Right renal pelvis (tissue), 4 donors: ENCODE measurements at places on chromosomes 2 and 18. TPM values are rescaled to one million over a fixed set of nuclear protein-coding genes. Genes with fewer than 3 reads are reported as not detected.

DNA sequence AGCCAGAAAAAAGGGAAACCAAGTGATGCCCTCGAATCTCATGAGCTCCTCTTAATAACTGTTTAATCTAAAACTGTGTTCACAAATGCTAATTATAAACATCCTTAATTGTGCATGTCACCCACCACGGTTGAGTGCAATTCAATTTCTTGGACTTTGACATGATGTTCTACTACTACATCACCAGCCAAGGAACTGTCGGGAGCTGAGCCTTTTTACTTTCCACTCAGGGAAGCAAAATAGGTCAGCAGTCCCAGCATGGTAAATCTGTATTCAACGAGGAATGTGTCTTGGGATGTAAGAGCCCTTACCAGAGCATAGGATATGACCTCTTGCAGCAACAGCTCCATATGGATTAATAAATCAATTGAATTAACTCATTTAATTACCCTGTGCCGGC, 20.8 kb upstream of the REG3G start:
- DNase-seq = no peak

DNA sequence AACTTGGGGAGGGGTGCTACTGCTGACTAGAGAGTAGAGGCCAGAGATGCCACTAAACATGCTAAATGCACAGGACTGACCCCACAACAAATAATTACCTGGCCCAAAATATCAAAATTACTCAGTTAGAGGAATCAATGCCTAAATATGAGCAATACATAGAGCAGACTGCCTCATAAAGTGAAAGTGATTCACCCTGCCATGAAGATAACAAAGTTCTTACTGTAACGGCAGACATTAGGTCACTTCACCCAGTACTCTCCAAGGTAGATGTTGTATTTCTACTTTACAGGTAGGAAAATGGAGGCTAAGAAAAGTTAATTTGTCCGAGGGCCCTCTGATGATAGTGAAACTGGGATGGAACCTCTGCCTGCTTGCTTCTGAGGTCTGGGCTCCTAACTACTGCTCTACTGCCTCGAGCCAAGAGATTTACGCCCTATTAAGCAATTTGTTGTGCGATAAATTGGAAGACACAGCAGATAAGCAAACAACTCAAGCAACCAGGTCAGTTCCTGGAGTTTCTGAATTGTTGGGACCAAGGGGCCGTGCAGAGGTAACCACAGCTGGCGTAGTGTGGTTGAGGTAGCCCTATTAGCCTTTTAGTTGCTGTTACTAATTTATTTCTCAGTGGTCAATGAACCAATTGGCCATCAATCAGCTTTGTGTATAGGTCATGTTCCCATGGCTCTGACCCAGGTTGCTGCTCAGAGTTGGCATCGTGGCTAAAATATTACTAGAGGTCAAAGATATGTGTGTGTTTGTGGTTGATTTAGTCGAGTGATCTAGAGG, 4.8 kb downstream of the DHRS9 start:
- no peak for DNase-seq

- no peak for DNase-seq
Observed at GRCh38 chr18:23317975-23318675, 135.0 kb upstream of the RIOK3 start.

GRCh38 chr2:207055257-207055656, 110.5 kb downstream of the KLF7 start:
- no peak for DNase-seq

DNA sequence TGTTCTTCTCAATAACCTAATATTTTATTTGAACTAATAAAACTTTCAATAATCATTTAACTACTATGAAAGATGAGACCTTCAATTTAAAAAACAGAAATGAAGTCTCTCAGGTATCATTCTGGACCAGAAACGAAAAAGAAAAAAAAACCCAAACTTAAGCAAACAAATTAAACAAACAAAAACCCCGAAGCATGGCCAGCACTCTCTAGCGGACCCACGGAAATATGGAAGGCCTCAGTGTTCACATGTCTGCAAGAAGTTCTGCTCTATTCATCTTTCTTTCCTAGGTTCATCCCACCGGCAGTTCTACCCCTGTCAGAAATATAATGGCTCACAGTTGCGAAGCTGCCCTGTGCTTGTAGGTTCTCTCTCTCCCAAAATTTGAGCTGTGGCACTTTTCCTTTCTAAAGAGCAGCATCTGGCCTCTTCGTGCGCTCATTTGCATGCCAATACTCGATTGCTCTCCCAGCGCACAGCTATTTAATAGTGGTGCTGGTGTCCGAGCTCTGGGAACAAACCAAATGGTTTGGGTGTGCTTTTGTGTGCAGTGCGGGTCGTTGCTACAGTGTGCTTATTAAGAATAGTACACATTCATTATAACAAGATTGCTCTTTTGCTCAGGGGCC, 129.0 kb upstream of the ZEB2 start:
- DNase-seq = no peak

DNA sequence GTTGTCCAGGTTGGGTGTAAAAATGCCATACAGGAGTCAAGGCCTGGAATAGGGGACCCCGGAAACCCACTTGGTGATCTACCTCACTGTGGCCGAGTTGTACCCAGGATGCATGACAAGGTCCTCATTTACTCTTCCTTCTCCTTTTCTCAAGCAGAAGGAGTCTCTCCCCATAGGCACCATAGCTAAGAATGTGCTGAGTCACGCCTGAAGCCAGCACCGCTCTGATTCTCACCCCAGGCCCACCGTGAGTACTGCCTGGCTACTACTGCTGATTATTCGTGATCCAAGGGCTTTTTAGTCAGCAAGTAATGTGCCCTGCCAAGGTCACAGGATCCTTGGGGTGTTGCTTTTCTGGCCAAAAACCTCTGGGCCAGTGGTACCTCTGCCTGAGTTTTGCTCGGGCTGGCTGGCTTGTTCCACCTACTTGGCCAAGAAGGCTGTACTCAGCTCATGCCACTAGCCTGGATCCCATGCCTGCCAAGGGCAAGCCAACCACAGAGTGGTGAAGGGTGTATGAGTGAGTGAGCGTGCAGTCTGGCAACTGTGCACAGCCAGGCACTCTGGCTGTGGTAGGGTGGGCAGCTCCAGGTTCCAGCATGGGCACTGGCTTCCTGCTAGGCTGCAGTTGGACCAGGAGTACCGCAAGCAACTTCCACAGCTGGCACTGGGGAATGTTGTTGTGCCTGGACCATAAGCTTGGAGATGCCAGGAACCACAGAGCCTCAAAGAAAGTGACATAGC, 650.1 kb upstream of the VRK2 start:
- no peak for DNase-seq

- no peak for DNase-seq
Observed at GRCh38 chr2:174071321-174071720, 106.1 kb upstream of the SP3 start.

DNA sequence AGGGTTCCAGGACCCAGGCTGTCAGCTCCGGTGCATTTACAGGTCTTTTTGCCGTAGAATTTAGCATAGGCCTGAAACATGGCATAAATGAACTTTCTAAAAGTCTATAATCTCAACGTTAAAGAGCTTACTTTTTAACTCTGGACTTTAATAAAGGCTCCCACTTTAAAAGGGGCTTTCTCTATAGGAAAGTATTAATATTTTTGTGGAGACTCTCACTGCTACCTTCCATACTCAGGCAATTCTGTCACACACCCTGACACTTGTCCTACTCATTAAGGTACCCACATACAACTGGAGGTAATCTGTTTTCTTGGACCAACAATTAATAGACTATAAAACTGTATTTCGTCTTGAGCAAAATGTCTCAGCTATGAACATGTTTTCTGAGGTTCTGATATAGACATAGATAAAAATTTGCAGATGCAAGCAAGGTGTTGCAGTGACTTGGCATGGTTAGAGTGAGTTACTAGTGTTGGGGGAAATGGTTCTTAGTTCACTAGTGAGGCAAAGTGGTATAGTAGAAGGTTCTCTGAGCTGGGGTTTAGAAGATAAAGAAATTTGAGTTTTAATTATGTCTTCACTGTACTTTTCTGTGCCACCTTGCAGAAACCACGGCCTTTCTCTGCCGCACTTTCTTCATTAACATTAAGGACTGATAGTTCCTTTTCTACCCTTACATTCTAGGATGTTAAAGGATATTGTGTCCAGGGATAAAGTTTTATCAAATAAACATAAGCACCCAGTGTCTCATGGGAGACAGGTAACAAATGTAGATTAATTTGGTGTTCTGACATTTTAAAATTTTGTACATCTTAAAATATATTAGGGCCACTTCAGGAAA, 10.8 kb upstream of the NR4A2 start:
- DNase-seq = no peak

- no peak for DNase-seq
Observed at GRCh38 chr2:12434630-12435098, 282.1 kb upstream of the TRIB2 start.

DNA sequence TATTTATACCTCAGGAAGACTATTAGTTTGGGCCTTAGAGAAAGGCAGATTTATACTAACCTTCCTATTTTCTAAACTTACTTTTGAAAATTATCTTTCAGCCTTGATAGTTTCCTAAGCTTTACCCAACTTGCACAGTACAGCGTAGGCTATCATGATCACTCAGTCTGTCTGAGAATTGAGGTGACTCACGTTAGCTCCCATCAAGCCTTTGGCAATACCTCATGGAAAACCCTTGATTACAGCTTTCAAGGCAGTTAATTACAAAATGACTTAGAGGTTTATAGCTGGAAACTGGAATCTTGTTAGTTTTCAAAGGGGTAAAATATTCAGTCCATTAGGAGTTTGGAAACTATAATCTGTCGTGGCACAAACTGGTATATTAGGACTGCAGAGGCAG, 26.4 kb upstream of the ARMC9 start:
- DNase-seq = no peak

SERPINB4 gene
- not detected for polyA plus RNA-seq

CASP10 gene
- polyA plus RNA-seq = 7.3 TPM

TTN gene
- polyA plus RNA-seq = 0.90 TPM

GCG gene
- not detected for polyA plus RNA-seq

RAMP1 gene
- polyA plus RNA-seq = 4.9 TPM

GRP gene
- polyA plus RNA-seq = 1.8 TPM
